ENCODE measurements at places on chromosomes 7 and 10. TPM values are rescaled to one million over a fixed set of nuclear protein-coding genes. Genes with fewer than 3 reads are reported as not detected.

FRMPD2 gene
- 18.8 TPM for total RNA-seq

GPR15LG gene
- total RNA-seq: 5.1 TPM

SPDYE6 gene
- not detected for total RNA-seq

LIPM gene
- total RNA-seq: not detected

NPY gene
- not detected for total RNA-seq

All from umbilical cord (tissue), 2 donors.